ENCODE measurements at places on chromosomes 1 and 21.

DNA sequence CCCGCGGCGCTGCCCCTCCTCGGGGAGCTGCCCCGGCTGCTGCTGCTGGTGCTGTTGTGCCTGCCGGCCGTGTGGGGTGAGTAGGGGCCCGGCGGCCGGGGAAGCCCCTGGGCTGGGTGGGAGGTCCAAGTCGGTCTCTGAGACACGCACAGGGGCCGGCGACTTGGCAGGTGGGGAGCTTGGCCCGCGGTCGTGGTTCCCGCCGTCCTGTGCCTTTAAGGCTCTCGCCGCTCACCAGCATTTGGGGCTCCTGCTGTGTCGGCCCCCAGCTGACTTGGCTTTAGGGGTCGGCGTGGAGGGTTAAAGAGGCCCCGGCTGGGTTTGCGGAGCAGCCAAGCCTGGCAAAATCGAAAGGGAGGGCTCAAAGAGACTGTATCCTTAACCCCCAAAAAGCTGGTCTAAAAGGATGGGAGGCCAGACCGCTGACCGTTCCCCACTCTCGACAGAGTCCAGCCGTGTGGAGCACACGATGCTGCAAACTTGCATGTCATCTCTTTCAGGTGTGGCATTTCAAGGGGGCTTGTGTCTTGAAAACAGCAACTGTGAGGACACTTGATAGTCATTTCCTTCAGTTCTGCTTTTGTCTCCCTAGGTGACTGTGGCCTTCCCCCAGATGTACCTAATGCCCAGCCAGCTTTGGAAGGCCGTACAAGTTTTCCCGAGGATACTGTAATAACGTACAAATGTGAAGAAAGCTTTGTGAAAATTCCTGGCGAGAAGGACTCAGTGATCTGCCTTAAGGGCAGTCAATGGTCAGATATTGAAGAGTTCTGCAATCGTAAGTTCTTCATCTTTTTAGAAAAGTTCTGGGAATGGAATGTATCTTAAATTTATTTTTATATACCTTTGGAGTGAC, 540 bp downstream of the CD55 start:
- peak; percentile 24 for DNase-seq

- DNase-seq = no peak
Observed at GRCh38 chr1:14873677-14874076, 275.2 kb downstream of the KAZN start.

DNA sequence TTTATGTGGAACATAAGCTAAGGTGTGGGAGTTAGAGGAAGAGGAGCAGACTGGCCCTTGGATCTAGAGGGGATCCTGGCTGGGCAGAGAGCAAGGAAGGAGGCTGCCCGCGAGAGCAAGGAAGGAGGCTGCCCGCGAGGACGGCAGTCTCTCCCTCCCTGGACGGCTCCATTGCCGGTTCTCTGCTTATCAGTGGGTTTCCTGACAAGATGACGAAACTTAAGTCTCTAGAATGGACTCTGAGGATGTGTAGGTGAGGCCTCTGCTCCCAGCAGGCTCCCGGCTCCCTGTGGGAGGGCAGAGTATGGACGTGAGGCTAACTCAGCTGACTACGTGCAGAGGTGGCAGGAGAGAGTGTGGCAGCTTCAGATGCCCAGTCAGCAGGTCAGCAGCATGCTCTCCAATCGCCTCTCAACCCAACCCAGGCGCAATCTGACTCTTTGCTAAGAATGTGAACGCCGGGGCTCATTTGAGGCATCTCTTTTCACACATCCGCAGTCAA, 6.1 kb downstream of the MYBPHL start:
- DNase-seq = no peak

DNA sequence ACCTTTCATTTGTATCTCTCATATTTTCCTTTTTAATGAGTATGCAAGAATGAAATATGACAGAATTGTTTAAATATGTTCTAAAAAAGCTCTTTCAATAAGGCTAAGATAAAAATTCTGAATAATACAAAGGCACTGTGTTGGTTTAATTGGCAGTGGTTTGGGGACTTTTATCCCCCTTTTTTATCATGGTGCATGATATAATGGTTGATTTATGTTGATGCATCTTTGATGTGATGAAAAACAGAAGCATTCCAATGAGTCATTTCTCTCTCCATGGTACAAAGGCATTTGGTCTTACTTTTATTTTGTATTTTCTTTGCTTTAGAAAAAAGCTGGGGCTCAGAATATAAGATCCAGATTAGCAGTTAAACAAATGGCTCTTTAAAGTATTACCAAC, 127.2 kb upstream of the GREM2 start:
- no peak for DNase-seq

DNA sequence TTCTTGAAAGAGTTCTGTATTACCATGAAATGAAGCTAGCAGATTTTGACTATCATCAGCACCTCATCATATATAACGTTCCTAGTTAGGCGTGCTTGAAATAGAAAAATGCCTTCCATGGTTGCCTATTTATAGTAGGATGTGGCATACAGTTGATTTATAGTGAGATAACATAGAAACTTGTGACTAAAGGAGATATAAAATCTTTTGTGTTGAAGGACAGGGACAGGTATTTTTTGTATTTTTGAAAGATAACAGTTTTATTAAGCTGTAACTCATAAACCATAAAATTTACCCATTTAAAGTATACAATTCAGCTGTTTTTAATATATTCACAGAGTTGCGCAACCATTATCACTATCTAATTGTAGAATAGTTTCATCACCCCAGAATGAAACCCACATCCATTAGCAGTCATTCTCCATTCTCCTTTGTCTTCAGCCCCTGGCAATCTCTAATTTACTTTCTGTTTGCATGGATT, 19.3 kb downstream of the SPEN start:
- no peak for DNase-seq

DNA sequence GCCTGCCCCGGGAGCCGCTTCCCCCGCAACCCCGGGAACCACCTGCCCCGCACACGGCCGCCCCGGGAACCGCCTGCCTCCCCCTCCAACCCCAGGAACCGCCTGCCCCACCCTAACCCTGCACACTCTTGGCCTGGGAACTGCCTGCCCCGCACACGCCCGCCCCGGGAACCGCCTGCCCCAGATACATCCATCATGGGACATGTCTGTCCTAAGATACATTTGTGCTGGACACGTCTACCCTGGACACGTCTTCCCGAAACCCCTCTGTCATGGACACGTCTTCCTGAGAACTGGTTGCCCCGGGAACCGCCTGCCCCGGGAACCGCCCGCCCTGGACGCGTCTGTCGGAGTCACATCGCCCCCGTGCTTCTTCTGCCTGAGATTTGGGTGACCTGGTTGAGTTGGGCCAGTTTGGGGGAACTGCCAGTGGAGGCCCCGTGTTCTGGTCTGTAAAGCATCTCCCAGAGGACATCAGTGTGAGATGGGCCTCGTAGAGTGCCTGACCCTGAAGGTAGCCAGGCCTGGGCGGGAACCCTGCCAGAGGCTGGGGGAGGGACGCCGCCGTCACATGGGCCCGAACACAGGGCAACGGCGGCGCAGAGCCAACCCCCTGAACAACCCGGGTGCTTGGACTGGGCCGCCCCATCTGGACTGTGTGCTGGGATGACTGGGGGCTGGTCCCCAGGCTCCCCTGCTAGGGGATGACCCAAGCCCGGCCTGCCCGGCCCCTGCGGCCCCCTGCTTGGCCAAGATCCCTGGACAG, 3.6 kb downstream of the PERM1 start:
- DNase-seq = no peak

DNA sequence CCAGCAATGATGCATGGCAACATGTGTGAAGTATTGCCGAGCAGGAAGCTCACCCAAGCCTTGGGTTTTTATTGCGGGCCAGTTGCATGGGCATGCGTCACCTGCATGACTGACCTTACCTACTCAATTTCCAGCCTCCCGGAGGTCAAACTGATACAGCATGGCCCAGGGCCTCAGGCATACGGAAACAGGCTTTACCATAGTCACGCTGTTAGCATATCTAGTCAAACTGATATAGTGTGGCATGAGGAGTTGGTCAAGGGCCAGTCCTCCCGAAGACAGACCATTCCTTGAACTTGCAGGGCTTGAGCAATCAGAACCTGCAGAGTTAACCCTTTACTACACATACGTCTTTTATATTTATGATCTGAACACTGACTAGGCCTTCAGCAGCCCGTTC, 6.4 kb upstream of the DUSP12 start:
- no peak for DNase-seq

- DNase-seq = no peak
Observed at GRCh38 chr1:156911577-156912298, 8.7 kb upstream of the LRRC71 start.

DNA sequence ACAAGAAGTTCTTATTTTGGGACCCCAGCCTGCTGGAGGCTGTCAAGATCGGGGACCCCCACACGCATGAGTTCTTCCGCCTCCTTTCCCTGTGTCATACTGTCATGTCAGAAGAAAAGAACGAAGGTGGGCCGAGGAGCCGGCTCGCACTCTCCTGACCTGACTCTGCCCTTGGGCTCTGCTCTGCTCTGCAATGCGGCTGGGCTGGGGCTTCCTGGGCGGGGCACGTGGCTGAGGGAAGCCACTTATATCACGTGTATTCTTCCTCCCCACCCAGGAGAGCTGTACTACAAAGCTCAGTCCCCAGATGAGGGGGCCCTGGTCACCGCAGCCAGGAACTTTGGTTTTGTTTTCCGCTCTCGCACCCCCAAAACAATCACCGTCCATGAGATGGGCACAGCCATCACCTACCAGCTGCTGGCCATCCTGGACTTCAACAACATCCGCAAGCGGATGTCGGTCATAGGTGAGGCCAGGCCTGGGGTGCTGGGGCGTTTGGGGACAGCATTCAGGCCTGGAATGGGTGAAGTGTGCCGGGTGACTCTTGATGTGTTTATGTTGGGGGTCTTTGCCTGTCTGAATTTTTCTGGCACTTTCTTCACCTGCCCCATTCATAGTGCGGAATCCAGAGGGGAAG, 17.6 kb downstream of the ATP8B2 start:
- DNase-seq = peak; percentile 64

DNA sequence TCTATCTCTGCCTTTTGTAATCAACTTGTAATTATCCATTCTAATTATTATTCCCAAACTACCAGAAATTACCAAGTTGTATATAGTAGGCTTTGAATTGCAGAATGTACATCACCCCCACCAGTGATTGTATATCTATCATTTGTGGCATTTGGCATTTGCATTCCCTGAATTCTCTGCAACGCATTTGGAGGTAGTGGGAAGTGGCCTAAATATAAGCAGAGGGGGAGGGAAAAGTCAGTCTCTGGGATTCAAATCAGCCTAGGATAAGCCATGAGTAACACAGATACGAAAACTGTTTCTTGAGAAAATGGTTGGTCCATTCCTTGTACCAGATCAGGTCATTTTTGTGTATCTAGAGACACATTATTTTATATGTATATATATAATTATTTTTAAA, 20.7 kb downstream of the DDX20 start:
- DNase-seq = no peak

- no peak for DNase-seq
Observed at GRCh38 chr1:226094451-226094850, 31.9 kb downstream of the H3-3A start.

DNA sequence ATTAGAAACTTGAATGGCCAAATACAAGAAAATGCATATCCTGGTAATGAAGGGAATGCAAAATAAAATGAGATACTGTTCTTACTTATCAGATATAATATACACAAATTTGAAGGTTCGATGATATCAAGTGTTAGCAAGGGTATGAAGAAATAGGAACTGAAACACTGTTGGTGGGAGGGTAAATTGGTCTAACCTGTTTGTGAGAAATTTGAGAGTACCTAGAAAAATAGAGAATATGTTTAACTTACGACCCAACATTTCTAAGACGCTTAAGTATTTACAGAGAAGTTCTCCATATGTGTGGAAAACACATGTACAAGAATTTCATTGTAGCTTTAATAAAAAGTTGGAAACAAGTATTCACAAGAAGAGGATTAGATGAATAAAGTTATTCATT, 25.9 kb downstream of the ATG4C start:
- no peak for DNase-seq

GRCh38 chr1:23824711-23825075, 536 bp downstream of the HMGCL start:
- DNase-seq = no peak

DNA sequence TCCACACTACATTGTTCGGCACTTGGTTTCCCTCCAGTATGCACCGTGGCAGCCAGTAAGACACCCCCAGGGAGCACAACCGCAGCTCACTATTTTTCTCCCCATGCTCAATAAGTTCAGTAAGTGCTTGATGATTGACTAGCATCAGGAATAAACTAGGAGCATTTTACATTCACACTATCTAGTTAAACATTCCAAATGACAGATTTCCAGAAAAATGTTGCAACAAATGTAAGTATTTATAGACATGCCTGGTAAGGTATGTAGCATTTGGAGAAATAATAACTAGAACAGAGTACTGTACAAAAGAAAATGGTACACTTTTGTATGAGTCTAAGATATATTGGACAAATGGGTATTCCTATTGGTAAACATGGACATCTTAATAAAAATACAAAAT, 92.9 kb downstream of the SLC45A1 start:
- DNase-seq = no peak

DNA sequence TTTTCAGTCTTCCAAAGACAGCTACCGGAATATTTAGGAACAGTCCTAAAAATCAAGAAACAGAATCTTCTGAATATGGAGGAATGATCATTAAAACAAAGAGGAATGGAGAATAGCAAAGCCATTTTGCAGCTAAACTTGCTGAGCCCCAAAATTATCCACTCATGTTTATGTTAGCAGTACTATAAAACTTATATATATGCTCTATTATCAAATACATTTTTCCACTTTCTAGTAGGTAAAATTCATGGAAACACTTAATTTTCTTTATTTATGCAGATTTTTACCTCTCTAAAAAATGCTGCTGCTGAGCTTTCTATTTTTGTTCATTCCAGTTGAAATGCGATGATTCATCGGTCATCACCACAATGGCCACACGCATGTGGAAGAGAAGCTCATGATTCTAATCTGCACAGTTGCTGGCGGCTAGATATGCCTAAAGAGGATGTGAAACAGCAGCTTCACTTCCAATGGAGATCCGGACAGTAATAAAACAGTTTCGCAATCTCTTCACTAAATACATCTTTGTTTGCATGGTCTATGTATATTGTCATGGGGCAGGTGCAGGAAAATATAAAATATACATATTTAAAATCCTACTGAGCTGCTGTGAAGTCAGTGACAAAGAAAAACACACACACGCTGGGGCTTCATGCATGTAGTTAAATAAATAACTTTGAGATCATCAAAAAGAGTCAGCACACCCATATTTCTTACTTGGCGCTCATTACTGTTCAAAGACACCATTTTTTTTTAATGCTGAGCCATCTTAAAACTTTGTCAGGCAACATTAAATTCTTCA, 292.2 kb downstream of the SMYD3 start:
- peak; percentile 51 for DNase-seq

- peak; percentile 35 for DNase-seq
Observed at GRCh38 chr1:92953491-92953890, 7.8 kb downstream of the DIPK1A start.

DNA sequence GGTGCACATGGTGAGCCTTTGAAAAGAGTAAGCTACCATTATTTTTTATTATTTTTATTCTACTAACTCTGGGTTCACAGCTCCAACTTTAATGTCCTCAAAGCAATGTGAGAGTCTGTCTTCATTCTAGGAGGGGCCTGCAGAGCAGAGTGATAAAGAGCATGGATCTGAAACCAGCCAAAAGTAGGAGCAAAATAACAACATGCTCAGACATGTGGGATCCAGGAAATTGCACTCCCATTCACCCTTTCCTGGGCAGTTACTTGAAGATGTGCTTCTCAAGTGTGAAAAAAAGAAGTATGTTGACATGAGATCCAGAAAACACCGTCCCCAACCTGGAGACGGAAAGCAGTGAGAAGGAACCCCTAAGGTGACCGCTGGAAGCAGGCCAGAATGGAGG, 8.7 kb upstream of the LIN28A start:
- DNase-seq = no peak

Data from CD4-positive, alpha-beta T cell treated with Interferon gamma for 1 hour (primary cell).